Stromal cell of bone marrow (primary cell): ENCODE measurements at places on chromosomes 6 and 20.
A peak's percentile ranks its signal among the peaks of the same experiment; 100 is the strongest.

GRCh38 chr6:135600931-135601330 lies 103.4 kb upstream of the AHI1 start:
- no peak for DNase-seq

DNA sequence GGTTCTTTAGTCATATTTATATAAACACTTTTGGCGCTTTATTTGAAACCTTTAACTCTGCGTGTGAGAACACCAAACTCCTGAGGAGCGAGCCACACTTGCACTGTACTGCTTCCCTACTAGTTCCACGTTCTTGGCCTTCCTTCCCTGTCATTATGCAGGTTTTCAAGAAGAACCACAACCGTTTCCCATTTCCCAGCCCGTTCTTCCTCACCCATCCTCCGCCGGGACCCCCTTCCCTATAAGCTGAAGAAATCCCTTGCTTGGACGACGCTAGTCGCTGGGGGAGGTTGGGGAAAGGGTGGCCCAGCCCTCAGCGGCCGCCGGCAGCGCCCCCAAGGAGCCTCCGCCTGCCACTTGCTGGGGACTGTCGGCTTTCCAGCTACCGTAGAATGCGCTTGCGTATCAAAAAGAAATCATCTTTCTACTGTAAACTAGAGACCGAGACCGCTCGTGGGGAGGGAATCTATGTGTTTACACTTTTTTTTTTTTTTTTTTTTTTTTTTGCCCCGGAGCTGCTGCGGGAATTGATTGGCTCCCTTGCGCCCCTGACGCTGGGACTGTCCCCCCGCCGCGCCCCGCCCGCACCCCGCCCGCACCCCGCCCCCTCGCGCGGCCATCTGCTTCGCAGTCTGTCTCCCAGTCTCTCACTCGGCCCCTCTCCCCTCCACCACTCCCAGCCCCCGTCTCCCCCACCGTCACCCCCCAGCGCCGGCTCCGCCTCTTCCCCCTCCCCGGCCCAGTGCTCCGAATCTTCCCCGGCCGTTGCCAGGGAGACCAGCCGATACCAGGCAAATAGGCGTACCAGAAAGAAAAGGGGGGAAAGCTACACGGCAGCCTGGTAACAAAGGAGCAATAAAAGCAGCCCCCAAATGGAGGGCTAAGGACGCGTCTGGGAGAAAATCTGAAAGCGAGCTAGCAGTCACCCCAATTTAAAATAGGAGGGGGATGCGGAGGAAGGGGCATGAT lies 2.3 kb upstream of the MARCKS start:
- peak; percentile 60 for DNase-seq

- no peak for DNase-seq
Observed at GRCh38 chr6:71745525-71745924, 140.8 kb upstream of the RIMS1 start.

DNA sequence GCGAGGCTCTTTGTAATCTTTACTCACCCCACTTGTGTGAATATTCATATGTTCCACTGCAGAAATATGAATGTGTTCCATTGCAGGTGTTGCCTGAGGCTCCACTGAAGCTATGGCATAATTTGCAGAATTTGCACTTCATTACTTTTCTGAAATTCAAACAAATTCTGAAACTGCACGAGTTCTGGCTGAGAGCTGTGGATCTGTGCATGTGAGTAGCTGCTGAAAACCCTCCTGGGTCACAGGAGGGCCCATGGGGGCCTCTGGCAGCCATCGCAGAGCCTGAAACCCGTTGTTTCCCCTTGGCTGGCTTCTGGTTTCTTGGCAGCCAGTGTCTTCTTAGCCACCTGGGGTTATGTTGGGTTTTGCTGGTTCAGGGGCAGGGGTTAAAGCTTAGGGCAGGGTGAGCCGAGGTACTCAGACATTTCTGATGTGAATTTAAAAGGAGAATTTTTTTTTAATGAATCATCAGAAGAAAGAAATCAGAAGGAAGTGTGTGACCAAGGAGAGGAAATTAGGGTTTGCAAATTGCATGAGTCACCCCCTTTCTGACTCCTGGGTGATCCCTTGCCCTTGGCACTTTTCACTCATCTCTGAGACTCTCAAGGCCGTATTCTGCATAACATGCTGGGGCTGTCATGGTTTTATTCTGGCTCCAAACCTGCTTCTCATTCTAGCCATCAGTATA lies 40.6 kb downstream of the TOX2 start:
- DNase-seq, result peak; percentile 98

- DNase-seq, result peak; percentile 64
Observed at GRCh38 chr6:52663120-52663935, 7.6 kb upstream of the TMEM14A start.

DNA sequence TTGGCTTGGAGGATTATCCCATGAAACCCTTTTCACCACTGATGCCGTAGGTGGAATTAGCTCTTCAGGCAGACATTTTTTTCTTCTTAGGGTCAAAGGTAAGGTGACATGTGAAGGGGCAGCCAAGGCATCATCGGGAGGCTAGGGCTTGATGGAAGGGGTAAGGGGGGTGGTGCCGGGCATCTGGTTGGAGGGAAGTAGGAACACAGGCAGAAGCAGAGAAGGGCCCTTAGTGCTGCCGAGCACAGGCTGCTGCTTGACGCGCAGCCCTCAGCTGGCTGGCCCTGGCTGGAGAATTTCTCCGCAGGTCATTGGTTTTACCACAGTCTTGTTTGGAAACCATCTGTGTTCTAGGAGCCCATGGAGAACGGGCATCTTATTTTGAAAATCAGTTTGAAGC lies 54.7 kb downstream of the TRAF3IP2 start:
- no peak for DNase-seq

GRCh38 chr20:875115-875514 lies 41.0 kb downstream of the ANGPT4 start:
- no peak for DNase-seq

GRCh38 chr20:39016041-39016440 lies 53.9 kb downstream of the DHX35 start:
- no peak for DNase-seq
